ENCODE measurements at places on chromosomes 3 and 15.

- no peak for DNase-seq
These were observed 29.1 kb upstream of the MYRIP start for GRCh38 chr3:39780352-39780751.

DNA sequence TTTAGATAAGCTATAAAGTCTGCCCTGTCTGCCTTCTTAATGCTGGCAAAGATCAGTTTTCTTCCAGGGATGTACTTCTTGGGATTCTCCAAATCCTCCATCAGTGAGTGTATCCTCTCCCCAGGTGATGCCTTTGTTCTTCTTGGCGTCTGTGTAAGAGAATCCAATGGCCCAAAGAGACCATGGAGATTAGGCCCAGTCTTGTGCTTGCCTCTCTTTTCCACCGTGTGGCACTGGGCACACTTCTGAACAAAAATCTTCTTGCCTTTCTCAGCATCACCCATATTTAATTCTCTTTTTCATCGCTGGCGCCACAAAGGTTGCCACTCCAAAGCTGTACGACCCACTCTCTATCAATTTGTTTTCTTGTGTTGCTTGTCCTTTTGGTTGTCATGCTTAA, 32.2 kb upstream of the TAMM41 start:
- no peak for DNase-seq

DNA sequence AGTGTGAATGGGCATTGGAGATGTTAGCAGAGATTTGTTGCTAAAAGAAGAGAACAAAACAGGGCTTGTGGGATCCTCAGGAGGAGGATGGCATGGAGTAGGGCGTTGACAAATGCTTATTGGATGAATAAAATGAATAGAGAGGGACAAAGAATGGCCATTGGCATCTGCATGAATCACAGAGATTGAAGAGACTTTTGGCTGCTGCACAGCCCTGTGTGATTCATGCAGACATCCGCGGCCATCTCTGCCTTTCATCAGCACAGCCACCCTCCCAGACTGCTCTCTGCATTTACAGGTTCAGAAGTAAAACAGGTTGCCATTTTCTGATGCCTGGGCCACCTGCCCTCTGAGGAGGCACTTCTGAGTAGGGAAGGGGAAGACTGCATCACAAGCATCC, 397.9 kb downstream of the EPHB1 start:
- no peak for DNase-seq

DNA sequence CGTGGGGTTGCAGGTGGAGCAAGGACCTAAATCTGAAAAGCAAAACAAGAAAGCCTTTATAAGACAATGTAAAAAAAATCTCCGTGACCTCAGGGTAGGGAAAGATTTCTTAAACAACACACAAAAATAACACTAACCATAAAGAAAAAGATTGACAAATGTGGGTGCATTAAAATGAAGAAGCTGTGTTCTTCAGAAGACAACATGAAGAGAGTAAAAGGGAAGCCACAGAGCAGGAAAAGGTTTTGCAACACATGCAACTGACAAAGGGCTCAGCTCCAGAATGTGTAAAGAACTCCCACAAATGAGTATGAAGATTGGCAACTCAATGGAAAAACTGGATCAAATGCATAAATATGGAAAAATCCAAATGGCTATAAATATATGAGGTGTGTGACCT, 74.2 kb downstream of the MAGEF1 start:
- no peak for DNase-seq

DNA sequence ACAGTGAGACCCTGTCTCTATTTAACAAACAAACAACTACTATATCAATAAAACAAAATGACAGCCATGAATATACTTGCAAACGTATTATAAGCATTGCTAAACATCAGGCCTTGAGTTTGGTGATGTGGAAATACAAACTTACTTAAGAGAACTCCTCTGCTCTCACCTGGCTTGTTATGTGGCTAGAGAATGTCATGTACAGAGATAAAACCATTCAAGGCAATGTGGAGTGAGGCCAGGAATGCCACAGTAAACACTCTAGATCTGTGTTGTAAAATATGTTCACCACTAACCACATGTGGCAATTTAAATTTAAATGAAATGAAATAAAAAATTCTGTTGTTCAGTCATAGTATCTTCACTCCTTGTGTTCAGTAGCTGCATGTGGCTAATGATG, 22.7 kb upstream of the RARB start:
- DNase-seq: no peak

DNA sequence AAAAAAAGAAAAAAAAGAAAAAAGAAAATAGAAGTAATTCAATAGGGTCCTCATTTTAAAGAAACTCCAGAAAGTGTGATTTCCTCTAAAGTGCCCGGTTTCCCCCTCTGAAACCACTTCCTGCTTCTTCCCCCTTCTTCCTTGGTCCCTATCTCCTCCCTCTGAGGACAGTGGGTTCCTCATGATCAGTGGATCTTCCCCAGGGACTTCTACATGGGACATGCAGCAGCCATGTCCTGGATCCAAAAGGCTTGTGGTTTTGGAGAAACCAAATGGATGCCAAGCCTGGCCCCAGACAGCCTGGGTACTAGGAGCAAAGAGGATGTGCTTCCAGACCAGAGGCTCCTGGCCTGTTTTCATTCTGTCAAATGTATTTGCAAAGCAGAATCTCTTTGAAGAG, 26.6 kb upstream of the SMAD6 start:
- no peak for DNase-seq

GRCh38 chr3:117165176-117165575, 455.6 kb downstream of the TUSC7 start:
- DNase-seq: no peak

DNA sequence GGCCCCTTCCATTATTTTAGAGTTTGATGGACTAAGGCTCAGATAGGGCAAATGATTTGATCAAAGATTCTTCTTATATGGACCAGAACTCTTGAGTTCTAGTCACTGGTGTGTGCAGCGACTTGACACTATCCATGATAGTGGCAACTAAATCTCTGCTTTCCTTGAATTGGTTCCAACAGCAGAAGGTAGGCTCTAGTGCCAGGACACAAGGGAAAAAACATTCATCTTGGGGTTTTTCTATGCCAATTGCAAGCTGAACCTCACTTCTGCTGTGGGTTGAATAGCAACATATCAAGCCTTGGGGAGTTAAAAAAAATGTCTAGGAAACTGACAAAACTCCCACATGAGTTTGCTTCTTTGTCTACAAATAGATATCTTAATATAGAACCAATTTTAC, 35.1 kb downstream of the CTXND1 start:
- no peak for DNase-seq

DNA sequence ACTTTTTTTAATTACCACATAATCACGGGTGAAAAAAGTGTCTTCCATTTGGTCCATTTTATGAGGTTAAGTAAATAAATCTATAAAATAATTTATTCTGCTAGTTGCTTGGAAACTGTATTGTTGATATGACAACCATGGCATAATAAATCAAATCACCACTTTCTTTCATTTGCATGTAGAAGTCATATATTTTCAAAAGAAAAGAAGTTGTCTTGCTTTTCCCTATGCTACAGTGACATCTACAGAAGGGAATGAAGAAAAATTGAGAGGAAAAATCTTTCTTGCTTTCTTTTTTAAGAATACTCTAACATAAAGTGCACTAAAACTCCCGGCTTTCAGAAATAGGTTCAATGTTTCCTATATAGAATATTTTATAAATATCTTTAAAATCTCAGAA, 228.5 kb downstream of the ZBBX start:
- DNase-seq: no peak

- DNase-seq: no peak
These were observed 205.8 kb upstream of the IL12A start for GRCh38 chr3:159782724-159783421.

GRCh38 chr3:152050903-152051302, 177.5 kb downstream of the SUCNR1 start:
- no peak for DNase-seq

GRCh38 chr15:95687686-95688085, 642.8 kb upstream of the NR2F2 start:
- no peak for DNase-seq

- no peak for DNase-seq
These were observed 31.5 kb upstream of the MINAR1 start for GRCh38 chr15:79400650-79401049.

- DNase-seq: no peak
These were observed 177.3 kb upstream of the GOLIM4 start for GRCh38 chr3:168273036-168273435.

DNA sequence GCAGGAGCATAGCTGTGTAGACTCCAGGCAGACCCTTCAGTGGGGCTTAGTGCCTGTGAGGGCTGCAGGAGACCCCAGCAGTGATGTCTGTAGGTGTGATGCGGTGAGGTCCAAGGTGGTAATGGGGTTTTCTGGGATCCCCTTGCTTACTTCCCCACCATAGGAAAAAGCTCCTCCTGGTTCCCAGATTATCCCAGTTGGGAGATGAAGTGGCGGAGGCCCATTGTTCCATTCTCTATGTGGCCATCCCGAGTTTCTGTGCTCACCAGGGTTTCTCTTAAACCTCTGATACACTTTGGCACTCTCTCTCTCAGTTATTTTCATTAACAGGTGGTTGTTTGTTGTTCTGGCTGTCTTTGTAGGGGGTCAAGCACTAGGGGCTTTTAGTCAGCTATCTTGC, 146.7 kb upstream of the IGF1R start:
- no peak for DNase-seq

- DNase-seq: no peak
These were observed 46.8 kb upstream of the NSMCE3 start for GRCh38 chr15:29316422-29316821.

DNA sequence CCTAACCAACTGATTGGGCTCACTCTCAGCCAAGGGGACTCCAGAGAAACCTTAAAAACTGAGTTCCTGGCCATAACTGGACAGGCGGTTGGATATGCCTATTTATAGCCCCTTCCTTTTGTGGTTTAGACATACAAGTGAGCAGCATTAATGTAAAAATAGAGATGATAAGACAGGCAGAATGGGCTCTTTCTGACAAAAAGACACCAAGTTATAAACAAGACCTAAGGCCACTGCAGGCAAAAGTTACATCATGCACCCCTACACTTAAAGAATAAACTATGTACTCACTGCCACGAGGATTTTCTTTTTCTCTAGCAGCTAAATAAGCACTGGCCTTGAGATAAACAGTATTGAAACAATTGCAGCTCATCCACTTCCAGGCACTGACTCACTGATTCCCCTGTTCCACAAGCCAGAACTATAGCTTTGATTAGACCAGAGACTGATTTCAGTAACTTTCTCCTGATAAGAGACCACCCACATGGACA, 30.1 kb downstream of the SUCNR1 start:
- DNase-seq: no peak

- DNase-seq: no peak
These were observed 11.1 kb downstream of the SERP1 start for GRCh38 chr3:150535204-150535603.

GRCh38 chr3:197846491-197846890, 55.4 kb downstream of the LRCH3 start:
- DNase-seq: no peak

GRCh38 chr3:14143271-14144225, 18.7 kb downstream of the TMEM43 start:
- DNase-seq: no peak

DNA sequence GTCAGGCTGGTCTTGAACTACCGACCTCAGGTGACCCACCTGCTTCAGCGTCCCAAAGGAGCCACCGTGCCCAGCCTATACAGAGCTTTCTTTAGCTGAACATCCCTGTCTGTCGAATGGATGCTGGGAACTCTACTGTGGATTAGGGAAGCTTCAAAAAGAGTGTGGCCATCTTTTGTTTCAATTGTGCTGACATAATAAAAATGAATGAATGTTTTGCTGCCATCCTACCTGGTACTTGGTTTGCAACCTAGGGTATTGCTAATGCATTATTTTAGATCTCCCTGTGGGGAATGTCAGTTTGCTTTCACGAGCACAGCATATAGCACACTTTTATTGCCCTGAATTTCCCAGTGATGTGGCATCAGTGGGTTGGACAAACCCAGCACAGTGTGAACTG, 32.3 kb downstream of the CMTM6 start:
- no peak for DNase-seq

DNA sequence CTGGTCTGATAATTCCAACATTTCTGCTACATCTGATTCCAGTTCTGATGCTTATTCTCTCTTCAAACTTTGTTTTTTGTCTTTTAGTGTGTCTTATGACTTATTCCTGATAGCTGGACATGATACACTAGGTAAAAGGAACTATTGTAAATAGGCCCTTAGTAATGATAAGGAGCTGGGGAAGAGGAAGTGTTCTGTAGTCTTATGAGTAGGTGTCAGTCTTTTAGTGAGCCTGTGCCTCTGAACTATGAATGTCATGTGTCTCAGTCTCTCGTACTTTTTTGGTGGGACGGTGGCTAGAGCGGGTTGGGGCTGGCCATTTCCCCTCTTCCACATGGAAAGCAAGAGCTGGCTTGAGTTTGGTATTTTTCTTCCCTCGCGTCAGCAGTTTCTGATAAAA, 41.2 kb downstream of the PCCB start:
- no peak for DNase-seq

GRCh38 chr3:131454501-131454900, 48.3 kb downstream of the MRPL3 start:
- no peak for DNase-seq

- DNase-seq: no peak
These were observed 97.5 kb downstream of the CADPS start for GRCh38 chr3:62777674-62778073.

DNA sequence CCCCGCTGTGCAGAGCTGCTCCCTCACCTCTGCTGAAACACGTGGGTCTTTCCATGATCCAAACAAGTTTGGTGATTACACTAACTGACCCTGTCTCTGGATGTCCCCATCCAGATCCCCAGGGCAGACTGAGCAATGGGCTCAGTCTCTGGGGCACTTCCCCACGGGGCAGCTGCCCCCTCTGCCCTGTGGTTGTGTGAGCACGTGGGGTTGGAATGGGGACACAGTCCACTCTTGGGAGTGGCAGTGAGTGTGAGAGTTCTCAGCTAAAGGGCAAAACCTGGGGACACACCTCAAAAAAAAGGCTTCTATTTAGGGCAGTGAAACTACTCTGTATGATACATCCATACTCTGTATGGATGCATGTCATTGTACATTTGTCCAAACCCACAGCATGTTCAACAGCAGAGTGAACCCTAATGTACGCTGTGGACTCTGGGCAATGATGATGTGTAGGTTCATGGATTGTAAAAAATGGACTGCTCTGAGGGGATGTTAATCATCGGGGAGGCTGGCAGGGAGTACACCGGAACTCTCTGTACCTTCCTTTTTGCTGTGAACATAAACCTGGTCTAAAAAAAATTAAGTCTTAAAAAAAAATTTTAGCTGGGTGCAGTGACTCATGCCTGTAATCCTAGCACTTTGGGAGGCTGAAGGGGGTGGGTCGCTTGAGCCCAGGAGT, 49.9 kb upstream of the BLM start:
- no peak for DNase-seq

- DNase-seq: no peak
These were observed 270.7 kb upstream of the LRTM1 start for GRCh38 chr3:55198554-55198953.
